Prostate gland (tissue), 2 donors: ENCODE measurements at places on chromosomes 16 and 17.
A peak's percentile ranks its signal among the peaks of the same experiment; 100 is the strongest.

DNA sequence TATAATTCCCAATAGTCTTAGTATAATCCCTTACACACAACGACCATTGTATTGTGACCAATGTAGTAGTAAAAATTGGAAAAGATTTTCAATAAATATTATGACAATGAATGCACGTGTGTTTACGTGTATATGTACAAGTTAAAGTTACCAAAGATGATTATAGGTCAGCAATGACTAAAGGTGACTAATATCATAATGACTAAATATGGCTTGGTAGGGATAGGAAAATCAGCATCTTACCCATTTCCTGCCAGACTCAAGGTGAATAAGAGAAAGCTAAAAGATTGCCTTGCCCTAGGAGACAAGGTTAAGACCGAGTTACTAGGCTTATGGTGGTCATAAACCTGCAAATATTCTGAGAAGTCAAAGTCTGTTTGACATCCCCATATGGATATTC, 34.4 kb downstream of the CPD start:
- no peak for DNase-seq

DNA sequence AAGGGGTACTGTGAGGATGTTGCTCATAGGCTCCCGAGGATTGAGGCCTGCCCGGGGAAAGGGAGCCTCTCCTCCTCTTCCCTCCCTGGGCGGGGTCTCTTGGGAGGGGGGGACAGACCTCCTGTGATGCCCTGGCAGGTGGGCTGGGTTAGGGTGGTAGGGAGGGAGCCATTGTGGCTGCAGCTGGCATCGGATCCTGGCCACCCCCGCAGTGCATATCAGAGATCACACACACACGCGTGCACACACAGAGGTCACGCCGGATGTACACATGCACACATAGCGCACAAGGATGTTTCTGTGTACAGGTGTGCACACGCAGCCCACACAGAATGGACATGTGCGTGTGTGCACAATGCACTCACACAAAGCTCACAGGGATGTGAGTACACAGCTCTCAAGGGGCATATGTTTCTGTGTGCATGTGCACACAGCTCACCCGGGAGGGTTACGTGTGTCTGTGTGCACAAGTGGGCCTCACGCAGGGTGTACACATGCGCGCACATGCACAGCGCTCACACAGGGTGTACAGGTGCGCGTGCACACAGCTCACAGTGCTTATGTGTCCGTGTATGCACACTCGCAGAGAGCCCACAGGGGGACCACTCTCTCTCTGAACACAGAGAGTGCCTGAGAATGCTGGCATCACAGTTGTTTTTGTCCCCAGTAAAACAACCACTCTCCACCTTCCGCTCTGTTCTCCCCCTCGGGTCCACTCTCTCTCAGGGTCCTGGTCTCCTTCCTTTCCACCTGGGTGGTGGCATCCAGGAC, 2.4 kb downstream of the GJD3 start:
- no peak for DNase-seq

GRCh38 chr16:72500545-72500944, 328.6 kb upstream of the PMFBP1 start:
- DNase-seq: no peak

DNA sequence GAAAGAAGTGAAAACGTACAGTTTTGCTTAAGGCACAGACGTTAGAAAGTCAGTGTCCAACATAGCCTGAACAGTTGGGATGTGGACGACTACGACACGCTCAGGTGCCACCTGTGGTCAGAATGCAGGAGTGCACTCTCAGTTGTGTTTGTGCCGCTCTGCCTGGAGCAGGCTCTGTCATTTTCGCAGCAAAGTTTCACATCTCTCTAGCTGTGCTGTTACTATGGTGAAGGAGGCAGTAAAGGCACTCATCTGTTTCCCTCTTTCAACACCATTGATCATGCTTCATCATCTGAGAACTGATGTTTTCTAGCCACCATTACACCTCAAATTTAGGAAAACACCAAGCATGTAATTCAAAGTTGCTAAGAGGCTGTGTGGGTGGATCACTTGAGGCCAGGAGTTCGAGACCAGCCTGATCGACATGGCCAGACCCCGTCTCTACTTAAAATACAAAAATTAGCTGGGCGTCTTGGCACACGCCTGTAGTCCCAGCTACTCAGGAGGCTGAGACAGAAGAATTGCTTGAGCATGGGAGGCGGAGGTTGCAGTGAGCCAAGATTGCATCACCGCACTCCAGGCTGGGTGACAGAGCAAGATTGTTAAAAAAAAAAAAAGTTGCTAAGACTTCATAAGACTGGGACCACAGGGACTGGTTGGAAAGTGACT, 44.9 kb upstream of the DNAJA2 start:
- peak; percentile 55 for DNase-seq

DNA sequence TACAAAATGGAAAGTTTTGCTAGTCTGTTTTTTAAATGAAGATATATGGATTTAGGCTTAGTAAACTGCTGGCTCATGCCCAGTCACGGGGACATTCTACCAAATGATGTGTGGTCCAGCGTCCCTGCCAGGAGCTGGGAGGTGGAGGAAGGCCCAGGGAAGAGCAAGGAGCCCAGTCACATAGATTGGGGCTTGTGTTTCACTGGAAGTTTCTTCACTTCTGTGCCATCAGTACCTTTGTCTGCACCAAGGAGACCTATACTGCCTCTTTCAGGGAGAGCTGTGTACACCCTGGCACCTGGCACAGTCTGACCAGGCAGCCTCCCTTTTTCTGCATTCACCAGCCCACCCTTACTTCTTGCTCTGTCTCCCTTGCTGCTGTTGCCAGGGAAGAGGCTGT, 32.6 kb upstream of the ERN1 start:
- DNase-seq: no peak

- no peak for DNase-seq
These were observed 5.1 kb downstream of the MTSS2 start for GRCh38 chr16:70680495-70681381.

GRCh38 chr16:15900901-15901500, 12.6 kb upstream of the CEP20 start:
- DNase-seq: no peak

DNA sequence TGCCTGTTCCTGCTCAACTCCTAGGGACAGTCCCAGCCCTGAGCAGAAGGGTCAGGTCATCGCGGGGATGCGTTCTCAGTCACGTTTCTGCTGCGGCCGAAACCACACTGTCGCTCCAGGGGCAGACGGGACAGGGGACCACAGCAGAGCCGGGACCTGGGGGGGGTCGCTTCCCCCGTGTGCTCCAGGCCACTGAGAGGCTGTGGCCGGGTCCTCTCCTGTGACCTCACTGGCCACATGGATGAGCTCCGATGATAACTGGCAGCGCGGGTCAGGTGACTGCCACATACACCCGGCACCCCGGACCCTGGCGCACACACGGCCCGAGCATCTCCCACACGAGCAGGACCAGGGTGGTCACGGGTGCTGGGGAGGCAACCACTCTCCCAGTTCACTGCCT, 12.8 kb downstream of the GNPTG start:
- no peak for DNase-seq
